Left ventricle myocardium inferior (tissue), 1 donor: ENCODE measurements at places on chromosomes 2 and 18. TPM values are rescaled to one million over a fixed set of nuclear protein-coding genes. Genes with fewer than 3 reads are reported as not detected.
A peak's percentile ranks its signal among the peaks of the same experiment; 100 is the strongest.

Gene KLF7
- 24.2 TPM for total RNA-seq

Gene ASXL3
- total RNA-seq = 6.7 TPM

Gene APOB
- total RNA-seq = 9.1 TPM

Gene BOLL
- total RNA-seq = not detected

Gene ZSCAN30
- 13.3 TPM for total RNA-seq

DNA sequence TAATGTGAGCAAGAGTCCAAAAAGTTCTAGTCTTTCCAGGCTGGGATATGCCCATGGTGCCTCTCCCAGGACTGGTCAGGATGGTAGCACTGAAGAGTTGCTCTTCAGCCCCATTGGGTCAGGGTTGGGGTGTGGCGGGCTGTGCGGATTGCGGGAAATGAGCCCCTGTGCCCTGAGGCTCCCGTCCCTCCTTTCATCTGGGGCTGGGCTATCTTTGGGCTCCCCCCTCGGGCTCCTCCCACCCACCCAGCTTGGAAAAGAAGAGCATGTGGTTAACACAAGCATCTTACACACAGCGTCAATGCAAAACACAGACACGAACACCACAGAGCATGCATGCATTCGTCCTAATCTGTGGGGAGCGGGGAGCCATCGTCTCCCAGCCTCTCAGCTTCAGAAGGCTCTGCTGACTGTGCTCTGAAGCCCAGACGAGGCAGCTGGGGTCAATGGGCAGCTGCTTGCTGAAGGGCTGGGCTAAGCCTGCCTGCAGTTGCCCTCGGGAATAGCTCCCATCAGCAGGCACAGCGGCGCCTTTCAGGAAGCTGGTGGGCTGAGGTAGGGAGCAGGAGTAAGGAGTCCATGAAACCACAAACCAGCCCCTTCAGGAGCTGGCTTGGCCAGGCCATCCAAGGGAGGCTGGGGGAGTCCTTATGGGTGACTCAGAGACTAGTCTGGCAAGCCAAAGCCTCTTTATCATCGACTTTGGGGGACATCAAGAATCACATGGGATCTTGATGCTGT, 112.9 kb downstream of the CLIP4 start:
- no peak for DNase-seq

DNA sequence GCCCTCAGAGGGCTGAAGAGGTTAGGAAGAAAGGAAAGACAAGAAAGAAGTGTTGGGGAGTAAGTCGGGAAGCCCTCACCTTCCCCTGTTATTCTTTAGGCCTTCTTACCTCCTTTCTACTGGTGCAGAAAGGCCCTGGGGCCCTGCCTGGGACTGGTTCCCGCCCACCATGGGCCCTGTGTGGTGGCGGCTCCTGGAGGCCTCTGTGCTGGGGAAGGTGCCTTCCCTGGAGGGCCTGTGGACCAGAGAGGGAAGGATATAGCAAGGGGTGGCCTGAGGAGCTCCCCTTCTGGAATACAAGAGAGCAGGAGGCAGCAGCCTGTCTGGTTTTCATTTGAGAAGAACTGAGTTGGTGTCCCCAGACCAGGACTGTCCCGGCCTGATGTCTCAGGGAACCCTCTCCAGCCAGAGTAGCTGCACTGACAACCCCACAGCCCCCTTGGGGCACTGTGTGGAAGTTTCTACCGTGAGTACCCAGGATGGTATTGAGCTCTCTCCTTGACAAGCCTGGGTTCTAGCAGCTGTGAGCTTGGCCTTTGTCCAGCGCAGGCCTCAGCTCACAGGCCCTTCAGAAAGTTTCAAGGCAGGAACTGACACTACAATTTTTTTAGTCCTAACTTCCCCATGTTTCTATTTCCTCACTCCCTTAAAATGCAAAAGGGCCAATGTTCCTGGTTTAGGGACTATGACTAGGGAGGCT, 47.1 kb downstream of the EFR3B start:
- DNase-seq = no peak

GRCh38 chr2:190501702-190502407, 32.7 kb downstream of the NEMP2 start:
- no peak for DNase-seq

GRCh38 chr2:228655331-228655730, 473.8 kb upstream of the SPHKAP start:
- DNase-seq = no peak

- no peak for DNase-seq
Observed at GRCh38 chr2:135783439-135783838, 41.8 kb downstream of the UBXN4 start.

GRCh38 chr2:111116011-111116746, 4.5 kb upstream of the BCL2L11 start:
- no peak for DNase-seq

GRCh38 chr2:232486558-232487384, 863 bp downstream of the ECEL1 start:
- peak; percentile 9 for DNase-seq

- DNase-seq = peak; percentile 46
Observed at GRCh38 chr2:3493615-3494007, 25.7 kb downstream of the ADI1 start.

DNA sequence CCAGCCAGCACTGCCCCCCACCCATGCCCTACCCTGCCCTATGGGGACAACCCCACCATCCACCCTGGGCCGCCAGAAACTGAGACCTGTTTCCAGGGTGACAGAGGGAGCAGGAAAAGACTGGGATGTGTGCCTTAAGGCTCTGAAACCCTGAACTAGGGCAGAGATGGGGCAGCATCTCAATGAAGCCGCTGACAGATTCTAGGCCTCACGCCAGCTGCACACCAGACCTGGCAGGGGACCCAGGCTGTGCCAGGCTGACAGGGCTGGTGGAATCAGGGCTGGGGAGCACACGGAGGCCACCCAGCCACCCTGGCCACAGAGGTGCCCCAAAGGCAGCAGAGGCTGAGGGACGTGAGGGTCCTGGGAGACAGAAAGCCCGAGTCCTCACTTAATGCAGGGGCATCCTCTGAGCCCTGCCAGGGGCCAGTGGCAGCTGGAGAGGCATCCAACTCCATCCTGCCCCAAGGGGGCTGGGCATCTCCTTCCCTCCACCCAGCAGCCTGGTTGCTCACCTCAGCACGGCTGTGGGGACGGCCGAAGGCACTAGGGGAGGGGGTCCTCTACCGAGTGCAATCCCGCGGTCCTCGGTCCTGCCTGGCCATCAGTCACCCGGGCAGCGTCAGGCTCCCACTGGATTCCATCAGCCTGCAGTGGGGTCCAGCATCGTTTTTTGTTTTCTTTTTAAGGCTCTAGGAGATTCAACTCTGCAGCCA, 169.2 kb downstream of the ZFP36L2 start:
- DNase-seq = peak; percentile 68

- no peak for DNase-seq
Observed at GRCh38 chr2:100767224-100767653, 52.7 kb upstream of the NPAS2 start.

DNA sequence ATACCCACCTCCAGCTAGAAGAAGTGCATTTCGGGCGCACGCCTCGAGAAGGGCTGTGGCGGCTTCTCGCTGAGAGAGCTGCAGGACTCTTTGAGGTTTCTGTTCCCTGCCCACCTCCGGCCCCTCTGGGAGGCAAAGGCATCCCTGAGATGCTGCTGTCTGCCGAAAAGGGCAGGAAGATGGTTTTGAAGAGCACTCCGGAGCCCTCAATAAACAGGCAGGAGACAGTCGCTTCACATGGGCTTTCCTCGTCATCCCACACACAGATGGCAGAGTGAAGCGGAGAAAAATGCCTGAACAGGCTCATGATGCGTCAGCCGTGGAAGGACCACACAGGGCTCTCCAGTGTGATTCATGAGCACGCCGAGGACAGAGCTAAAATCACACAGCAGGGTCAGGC, 25.4 kb upstream of the GLI2 start:
- DNase-seq = no peak

DNA sequence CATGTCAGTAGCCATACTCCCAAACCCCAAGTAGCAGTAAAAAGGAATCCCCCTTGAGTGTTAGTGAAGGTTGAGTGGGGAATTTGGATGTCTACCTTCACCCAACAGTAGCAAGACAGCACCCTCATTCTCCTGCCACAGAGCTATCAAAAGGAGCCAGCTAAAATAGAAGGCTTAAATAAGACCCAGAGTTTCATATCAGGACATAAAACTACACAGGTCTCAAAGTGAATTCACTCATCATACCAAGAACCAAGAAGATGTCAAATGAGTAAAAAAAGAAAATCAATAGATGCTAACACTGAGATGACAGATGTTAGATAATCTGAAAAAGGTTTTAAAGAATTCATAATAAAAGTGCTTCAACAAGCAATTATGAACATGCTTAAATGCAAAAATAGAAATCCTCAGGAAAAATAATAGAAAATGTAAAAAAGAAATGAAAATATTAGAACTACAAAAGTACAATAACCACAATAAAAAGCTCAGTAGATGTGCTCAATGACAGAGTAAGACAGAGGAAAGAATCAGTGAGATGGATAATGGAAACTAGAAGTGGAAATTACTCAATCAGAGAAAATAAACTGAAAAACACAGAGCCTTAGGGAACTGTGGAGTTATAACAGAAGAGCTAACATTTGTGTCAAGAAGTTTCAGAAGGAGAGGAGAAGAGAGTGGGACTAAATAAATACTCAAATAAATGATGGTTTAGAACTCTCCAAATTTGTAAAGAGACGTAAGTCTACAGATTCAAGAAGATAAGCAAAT, 90.5 kb downstream of the EDAR start:
- DNase-seq = no peak

GRCh38 chr18:49206717-49207116, 253.7 kb downstream of the DYM start:
- DNase-seq = no peak

- no peak for DNase-seq
Observed at GRCh38 chr18:34847408-34847807, 137.3 kb downstream of the DTNA start.

- DNase-seq = no peak
Observed at GRCh38 chr2:126921066-126921465, 22.4 kb downstream of the TEX51 start.

- DNase-seq = no peak
Observed at GRCh38 chr2:190578158-190579057, 43.9 kb upstream of the NEMP2 start.

DNA sequence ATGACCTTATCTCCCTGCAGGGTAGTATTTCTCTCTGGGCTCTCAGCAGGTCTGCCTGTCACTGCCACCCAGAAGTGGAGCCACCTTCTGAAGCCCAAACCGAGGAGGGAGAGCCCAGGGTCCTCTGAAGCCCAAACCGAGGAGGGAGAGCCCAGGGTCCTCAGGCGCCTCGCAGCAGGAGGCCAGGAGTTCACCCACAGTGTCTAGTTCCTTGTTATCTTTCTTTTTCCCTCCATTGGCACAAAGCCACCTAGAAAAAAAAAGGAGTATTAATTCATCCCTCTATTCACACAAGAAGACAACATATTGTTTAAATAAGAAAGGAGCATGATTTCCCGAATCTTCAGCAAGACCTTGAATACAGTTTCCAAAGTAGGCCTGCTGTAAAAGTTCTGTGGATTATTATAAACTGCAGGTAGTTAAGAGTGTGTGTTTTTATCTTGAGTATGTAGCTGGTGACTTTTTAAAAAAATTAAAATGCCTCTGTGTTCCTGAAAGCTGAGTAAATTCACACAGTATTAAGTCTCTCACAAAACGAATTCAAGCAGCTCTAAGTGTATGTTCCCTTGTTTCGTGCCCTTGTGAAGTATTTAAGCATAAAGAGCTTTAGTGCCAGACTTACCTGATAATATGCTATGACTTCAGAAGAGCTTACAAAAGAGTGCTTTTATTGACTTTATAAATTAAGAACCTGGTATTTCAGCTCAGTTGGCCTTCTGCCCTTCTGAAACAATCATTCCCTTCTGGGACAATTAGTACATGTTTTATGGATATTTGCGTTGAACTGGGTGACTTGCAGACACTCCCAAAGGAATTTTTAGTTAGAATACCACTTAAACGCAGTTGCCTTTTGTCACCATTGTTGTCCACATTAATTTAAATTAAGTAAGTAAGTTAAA, 11.7 kb upstream of the GRHL1 start:
- DNase-seq = no peak

DNA sequence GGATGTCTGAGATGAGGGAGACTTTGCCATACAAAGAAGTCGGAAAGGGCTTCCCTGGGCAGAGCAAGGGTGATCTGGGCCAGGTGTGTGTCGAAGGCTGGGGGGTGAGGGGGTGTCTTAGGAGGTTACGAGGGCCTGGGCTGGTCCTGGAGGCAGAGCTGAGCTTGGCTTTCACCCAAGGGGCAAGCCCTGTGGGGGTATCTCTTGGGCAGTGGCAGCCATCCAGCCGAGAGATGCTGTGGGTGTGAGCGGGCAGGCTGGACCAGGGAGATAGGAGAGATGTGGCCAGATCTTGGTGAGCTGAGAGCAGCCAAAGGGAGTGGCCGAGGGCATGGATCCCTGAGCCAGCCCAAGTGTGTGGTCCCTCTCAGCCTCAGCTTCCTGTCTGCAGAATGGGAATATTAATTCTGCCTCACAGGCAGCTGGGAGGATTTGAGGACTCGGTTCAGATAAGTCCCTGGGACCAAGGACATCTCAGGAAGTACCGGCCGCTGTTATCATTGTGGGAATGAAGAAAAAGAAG, 33.0 kb downstream of the MAL start:
- no peak for DNase-seq

GRCh38 chr2:143177096-143177786, 48.0 kb downstream of the ARHGAP15 start:
- no peak for DNase-seq

- DNase-seq = no peak
Observed at GRCh38 chr2:63734510-63734909, 107.2 kb upstream of the UGP2 start.

DNA sequence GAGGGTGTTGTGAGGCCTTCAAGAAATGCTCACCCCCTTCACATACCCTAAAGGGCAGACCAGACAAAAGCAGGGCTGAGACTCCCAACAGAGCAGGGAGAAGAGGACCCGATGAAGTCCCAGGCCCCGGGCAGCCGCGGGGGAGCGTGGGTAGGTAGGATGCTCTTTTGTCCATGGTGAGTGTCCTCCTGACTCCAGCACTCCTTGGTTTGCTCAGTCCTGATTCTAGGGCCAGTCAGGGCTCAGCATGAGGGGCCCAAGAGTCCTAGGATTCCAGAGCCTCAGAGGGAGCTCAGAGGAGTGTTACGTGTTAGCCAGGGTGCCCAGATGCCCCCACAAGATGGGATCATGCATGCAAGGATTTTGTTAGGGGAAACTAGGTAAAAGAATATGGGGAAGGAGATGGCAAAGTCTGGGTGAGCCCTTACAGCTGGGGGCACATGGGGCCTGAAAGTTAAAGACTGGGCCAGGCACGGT, 64.8 kb downstream of the SMAD7 start:
- DNase-seq = no peak

- DNase-seq = no peak
Observed at GRCh38 chr2:187986390-187987105, 305.1 kb upstream of the GULP1 start.

DNA sequence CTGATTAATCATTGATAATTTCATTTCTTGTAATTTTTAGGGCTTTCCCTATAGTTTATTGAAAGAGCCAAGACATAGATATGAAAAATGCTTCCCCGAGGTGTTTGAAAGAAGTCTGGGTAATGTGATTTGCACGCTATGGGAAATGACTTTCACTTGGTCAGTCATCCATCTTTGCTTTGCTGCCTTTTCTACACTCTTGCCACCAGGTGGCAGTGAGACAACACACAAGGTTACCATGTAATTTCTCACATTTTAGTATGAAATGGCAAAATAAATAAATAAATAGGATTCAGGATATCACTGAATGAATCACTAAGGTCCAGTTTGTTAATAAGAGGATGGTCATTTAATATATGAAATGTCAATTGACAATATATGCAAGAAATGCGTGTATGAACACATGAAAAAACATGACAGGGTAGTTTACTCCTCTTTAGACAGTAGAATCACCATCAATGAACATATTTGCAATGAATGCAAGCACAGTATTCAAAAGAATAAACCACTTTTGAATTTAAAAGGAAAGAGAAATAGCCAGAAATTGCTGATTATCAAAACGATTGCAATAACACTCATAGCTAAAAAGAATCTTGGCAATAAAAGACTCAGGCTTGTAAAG, 52.2 kb upstream of the KCNH7 start:
- DNase-seq = no peak
